Activated CD4-positive, alpha-beta T cell treated with anti-CD3 and anti-CD28 coated beads for 24 hours (primary cell): ENCODE measurements at places on chromosomes 2 and 18.

DNA sequence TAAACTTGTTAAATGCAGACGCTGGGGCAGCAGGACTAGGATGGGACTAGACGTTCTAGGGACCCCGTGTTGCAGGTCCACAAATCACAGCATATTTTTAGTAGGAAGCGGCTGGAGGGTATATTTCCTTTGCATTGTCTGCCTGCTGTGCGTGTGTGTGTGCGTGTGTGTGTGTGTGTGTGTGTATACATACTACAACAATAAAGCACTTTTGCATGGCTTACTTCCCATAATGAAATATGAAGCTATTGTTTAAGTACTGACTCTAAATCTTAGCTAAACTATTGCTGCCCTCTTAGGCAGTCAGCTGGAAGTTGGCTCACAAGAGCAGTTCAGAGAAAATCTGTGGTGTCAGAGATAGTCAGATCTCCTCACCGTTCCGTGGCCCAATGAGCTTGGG, 133.4 kb downstream of the CABLES1 start:
- DNase-seq = no peak

DNA sequence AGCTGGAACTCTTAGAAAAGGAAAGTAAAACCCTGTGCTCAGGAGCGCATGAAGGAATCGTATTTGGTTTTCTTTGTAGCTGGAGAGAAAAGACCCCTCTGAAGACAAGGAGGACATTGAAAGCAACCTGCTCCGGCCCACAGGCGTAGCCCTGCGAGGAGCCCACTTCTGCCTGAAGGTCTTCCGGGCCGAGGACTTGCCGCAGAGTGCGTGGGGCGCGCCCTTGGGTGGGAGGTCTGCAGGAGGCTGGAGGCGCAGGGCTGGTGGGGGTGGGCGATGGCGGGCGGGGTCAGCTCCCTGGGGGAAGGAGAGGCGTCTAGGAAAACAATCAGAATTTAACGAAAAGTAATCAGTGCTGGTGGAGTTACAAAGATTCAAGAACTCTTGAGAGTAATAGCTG, 72.8 kb downstream of the DYSF start:
- no peak for DNase-seq

- DNase-seq = no peak
These were observed 8.6 kb upstream of the RPL37A start for GRCh38 chr2:216490061-216490460.

GRCh38 chr18:36424741-36425142, 127.2 kb downstream of the FHOD3 start:
- no peak for DNase-seq

GRCh38 chr18:4906856-4907255, 290.2 kb downstream of the AKAIN1 start:
- no peak for DNase-seq

DNA sequence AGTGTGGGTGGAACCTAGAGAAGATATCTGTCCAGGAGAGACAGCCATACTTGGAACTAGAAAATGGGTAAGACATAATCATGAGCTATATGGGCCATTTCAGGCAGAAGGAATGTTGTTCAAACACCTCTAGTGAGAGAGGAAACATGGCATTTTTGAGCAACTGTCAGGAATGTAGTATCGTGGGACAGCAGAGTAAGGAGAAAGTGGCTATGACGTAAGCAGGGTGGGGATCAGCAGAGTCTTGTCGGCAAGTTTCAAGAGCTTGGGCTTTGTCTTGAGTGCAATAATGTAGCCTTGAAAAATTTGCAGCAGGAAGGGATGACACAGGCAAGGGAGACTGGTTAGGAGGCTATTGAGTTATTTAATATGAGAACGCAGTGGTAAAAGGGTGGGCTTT, 20.4 kb downstream of the SERPINB7 start:
- DNase-seq = no peak

DNA sequence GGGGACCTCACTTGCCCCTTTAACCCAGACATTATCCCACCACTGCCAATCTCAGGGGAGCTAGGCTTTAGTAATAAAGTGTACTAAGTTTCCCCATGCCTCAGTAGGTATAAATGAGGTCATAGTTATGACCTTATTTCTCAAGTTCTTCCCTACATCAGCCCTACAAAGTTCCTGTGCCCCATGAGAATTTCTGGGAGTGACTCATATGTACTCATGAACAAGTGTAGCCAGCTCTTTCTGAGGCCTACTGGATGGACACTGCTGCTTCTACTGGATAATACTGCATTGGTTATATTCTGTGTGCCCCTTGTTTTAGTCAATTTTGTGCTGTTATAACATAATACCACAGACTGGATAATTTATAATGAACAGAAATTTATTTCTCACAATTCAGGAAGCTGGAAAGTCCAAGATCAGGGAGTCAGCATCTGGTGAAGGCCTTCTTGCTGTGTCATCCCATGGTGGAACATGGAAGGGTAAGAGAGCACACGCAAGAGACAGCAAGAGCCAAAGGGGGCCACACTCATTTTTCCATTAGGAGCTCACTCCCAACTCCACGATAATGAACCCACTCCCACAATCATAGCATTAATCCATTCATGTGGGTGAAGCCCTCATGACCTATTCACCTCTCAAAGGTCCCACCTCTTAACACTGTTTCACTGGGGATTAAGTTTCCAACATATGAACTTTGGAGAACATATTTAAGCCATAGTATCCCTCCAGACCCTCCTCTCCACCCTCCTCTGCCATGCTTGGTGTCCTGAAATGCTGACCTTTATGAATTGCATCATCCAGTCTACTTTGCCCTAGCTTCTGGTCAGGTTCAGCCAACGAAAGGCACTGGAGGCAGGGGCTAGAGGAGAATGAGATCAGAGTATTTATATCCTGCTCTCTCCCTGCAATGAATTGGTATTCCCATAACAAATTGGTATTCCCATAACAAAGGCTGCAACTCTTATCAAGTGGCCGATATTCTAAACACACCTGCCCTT, 25.4 kb upstream of the ST3GAL5 start:
- DNase-seq = no peak

DNA sequence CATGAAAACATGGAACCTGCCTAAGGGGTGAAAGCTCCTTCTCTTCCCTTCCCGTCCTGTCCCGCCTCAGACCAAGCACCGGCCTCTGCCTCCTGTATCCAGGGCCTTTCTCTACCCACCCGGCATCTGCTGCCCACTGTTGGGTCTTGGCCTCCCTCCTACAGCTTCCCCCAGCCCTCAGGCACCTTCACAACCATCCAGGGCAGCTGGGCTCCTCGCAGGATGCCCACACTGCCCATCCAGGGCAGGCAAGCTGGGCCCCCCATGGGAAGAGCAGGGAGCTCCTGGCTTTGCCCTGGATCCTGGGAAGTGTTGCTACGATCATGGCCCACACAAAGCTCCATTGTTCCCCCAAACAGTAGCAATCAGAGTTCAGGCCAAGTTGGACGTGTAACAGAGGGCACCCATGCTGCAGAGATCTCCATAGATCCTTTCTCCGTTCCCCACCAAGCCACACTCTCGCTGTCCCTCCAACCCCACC, 206.6 kb downstream of the NDUFA10 start:
- no peak for DNase-seq

- DNase-seq = no peak
These were observed 40.9 kb downstream of the STAT4 start for GRCh38 chr2:191109888-191110287.

DNA sequence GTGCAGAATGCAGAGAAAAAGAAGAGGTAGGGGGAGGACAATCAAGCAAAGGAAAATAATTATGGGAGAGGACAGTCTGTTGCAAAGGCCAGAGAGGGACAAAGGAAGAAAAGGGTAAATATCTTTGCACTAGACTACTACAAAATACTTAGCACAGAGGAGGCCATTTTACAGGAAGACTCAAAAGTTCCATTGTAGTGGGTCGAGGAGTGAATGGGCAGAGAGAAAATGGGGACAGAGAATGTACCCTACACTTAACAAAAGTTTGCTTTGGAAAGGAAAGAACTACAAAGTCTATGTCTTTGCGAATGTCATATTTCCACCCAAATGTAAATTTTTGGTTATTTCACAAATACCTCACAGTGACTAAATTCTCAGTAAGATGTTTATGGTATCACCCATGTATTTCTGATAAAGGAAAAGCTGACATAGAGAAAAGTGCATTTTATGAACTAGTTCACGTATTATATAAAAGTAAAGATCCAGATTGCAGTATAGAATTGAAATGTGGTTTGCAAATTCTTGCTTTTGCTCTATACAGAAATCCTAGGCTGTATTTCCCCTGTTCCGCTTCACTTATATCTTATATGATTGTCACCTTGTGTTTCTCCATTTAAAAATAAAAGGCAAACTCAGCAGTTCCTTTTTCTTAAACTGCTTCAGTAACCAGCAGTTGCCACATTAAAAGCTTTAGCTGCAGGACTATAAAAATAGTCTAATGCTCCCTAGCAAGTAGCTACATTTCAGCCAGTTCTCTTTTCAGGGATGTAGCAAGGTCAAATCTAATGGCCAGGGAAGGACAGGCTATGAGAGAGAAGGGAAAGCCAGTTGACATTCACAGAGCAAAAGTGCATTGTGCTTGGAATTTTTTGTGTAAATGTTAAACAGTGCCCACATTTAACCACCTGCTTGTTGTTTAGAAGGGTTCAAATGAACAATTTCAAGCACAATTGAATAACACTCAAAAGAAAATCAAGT, 79.7 kb upstream of the CYTIP start:
- no peak for DNase-seq

GRCh38 chr18:55856229-55856628, 268.2 kb upstream of the TCF4 start:
- no peak for DNase-seq

DNA sequence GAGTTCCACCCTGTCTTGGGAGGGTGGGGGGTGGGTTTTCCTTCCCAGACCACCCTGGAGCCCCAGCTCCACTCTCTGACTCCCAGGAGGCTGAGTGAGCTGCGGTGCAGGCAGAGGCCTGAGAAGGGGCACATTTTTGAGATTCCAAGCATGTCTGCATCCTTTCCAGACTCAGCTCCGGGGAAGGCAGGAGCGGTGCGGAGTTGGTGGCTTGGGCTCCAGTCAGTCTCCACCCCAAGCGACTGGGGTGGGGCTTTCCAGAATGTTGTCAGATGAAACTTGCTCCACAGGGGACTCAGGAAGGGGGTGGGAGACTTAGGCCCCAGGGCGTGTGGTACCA, 44.2 kb upstream of the HS6ST1 start:
- DNase-seq = no peak

DNA sequence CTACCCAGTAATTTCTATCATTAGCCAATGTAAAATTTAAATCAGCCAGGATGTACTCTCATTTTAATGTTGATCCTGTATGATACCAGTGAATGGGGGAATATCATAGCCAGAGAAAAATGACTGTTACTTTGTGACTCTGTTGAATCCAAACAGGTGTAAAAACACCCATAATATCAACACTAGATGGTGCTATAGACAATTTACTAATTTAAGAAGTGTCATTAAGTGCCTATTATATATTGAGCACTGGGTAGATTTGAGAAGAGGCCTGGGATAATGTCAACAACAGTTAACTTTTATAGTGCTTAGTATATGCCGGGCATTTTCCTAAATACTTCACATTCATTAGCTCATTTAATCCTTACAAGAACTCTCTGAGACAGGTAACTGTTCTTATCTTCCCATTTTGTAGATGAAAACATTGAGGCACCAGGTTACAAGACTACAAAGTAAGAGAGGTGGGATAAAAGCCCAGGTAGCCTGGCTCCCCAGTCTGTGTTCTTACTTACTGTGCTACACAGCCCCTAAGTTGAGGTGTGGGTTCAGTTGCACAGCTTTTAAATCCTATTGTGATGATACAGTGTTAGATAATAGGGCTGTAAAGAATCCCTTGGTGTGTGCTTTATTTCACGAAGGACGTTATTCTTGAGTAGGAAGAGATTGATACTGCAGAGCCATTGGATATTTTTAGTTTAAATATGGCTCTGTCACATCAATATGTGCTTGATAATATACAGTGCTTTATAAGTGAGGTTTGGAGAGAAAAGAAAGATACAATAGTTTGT, 325.5 kb downstream of the AGPS start:
- DNase-seq = no peak

DNA sequence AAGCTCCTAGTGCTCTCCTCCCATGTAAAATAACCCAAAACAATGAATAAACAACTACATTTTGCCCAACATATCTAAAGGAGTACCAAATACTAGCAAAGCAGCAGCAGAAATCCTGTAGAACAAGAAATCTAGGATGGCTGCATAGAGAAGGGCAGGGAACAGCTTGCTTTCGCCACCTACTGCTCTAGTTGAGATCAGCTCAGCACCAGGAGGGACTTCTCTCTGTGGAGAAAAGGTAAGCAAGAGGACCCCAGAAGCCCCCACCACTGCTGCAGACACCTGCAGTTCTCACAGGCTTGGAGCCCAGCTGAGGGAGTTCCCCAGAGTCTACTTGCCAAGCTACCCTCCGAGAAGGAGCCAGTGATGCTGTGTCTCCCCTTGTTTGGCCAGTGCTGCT, 243.0 kb upstream of the CHST9 start:
- DNase-seq = no peak

DNA sequence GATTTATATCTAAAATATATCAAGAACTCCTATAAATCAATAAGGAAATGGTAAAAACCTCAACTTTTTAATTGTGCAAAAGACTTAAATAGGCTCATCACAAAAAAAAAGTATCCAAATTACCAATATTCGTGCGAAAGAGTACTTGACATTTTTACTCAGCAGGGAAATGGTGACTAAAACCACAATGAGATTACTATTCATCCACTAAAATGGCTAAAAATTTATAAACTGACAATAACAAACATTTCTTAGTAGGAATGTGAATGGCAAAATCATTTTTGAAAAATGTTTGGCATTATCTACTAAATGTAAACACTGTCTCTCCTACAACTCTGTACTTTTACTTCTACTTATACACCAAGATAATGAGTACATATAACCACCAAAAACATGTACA, 184.8 kb upstream of the RND3 start:
- DNase-seq = no peak

DNA sequence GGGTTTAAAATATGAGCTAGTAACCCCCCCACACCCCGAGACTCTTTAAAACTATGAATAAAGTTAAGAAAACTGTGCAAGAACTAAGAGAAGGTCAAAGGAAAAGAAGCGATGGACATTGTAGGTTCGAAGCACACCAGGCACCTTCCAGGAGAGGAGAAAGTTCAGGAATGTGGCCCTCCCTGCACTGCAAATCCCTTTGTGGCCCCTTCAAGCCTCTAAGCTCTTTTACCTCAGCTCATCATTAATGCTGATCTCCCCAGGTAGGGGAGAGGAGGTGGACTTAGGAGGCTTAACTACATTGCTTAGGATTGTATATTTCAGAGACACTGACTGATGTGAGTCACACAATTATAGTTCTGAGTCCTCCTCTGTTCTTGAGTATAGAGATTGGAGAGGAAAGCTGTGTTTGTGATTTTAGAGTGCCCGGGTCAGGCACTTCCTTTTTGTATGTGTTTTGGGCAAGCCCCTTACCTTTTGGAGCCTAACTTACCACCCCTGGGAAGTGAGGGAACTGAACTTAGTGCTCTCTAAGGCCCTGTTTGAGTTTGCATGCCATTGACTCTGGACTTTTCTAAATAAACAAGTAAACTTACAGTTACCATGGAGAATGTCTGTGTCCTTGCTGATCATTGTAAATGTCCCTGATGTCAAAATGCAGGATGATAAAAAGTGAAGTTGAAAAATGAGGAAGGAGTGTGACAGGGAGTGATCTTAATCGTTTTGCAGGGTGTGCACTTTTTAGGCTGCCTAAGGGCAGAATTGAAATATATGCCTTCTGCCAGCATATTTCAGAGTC, 140.8 kb upstream of the ZEB2 start:
- DNase-seq = no peak
